ENCODE measurements at places on chromosomes 12 and 14.

GRCh38 chr12:77299910-77300669 is 234.7 kb upstream of the E2F7 start:
- no peak for DNase-seq

GRCh38 chr12:38110026-38110699 is 206.4 kb upstream of the ALG10B start:
- no peak for DNase-seq

- DNase-seq: no peak
Measured at GRCh38 chr12:56522411-56523193, 982 bp downstream of the RBMS2 start.

- DNase-seq: no peak
Measured at GRCh38 chr12:95055057-95055456, 18.4 kb downstream of the NR2C1 start.

DNA sequence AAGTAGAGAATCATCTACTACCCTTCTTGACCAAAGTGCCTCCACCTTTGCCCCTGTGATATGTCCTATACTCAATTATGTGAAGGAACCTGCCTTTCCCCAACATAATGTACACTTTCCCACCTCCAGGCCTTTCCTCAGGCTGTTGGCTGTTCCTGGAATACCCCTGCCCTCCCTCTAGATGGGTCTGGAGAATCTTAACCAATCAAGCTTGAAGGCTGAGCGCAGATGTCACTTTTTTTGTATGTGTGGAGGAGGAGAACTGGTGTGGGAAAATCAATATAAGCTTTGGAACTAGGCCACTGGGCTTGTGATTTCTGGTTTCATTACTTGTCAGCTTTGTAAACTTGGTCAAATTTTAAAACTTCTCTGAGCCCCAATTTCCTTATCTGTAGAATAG is 4.7 kb downstream of the BMAL2 start:
- DNase-seq: no peak

DNA sequence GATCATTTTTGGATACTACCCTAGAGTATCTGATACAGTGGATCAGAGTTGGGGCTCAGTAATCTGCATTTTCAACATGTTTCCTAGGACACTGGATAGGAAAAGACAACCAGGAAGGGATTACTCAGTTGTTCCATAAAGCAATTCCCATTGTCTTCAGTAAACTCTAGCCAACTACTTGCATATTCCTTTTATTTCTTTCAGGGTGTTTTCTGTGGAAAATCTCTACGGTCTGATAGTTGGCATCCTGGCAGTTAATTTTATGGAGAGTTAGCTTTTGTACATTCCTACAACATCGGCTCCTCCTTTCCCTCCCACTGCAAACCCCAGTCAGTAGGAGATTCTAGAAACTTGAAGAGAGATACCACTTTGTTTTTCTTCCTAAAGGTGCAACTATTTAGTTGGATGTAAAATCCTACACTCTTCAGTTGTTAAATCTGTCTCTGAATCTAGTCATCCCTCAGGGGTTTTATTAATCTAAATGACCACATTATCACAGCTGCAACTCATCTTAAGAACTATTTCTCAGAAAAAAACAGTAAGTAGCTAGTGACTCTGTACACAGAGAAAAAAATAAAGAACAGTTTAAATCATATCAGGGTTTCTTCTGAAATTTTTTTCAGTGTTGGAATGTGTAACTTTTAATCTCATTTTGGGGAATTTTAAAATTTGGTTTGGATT is 103.9 kb downstream of the PDE3A start:
- DNase-seq: no peak

- no peak for DNase-seq
Measured at GRCh38 chr12:85688837-85689236, 147.4 kb downstream of the RASSF9 start.

Data from activated T-cell treated with anti-CD3 and anti-CD28 coated beads for 1 hour (primary cell).